ENCODE measurements at places on chromosomes 13 and 19. TPM values are rescaled to one million over a fixed set of nuclear protein-coding genes. Genes with fewer than 3 reads are reported as not detected.

Gene FXYD3
- 16.6 TPM for polyA plus RNA-seq

Gene PGLYRP2
- polyA plus RNA-seq, result not detected

Gene CEACAM8
- 0.32 TPM for polyA plus RNA-seq

Gene CTXN1
- 12.7 TPM for polyA plus RNA-seq

Gene PLK5
- polyA plus RNA-seq, result 0.14 TPM

Gene TTC9B
- 0.26 TPM for polyA plus RNA-seq

Gene ZNF417
- polyA plus RNA-seq, result 20.6 TPM

DNA sequence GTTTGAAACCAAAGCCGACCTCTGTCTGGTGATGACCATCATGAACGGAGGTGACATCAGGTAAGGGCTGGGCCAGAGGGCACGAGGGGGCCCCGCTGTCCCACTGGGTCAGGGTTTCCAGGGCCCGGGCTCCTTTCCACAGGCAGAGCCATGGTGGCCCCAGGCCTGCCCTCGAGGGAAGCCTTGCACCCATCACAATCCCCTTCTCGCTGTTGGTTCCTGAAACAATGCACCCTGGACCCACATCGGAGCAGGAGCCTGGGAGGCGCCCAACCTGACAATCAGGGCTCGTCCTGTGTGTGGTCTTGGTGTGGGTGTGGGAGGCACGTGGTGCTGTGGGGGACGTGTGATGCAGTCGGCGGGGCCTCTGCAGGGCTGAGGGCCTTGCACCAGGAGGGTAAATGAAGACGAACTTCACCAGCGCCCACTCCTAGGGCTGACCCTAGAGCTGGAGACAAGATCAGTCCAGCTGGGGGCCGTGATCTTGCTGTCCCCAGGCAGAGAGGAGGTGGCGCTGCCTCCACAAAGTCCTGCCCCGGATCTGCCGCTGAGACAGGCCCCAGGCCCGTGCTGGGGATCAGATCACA, 2.8 kb downstream of the GRK1 start:
- DNase-seq, result no peak

DNA sequence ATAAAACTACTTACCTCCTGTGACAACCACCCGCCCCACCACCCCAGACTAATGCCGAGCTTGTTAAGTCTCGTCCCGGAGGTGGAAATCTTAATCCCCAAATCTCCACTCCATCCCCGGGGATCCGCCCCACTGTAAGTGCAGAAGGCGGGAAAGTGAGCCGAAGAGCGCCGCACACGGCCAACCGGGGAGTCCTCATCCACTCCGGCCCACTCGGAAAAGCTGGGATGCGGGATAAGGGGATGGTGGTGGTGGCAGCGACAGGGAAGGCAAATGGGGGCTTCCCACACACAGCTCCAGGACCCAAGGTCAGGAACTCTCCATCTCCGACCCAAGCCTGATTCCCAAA, 621 bp downstream of the FBL start:
- DNase-seq, result no peak

DNA sequence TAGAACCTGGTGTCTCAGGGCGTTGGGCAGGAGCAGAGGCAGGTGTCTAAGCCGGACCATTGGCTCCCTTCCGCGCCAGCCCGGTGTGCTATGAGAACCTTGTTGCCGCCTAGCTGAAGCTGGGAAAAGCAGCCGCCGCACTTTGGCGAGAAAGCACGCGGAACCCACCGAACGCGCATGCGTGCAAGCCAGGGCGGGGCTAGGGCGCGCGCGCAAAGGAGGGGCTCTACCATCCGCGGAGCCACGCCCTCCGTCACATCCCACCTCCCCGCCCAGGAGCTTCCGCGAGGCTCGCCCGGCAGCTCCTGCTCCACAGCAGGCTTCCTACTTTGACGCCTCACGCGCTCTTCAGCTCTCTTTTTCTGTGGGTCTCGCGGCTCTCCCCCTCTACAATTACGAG, 51.3 kb downstream of the WDR87 start:
- DNase-seq, result peak; percentile 27

DNA sequence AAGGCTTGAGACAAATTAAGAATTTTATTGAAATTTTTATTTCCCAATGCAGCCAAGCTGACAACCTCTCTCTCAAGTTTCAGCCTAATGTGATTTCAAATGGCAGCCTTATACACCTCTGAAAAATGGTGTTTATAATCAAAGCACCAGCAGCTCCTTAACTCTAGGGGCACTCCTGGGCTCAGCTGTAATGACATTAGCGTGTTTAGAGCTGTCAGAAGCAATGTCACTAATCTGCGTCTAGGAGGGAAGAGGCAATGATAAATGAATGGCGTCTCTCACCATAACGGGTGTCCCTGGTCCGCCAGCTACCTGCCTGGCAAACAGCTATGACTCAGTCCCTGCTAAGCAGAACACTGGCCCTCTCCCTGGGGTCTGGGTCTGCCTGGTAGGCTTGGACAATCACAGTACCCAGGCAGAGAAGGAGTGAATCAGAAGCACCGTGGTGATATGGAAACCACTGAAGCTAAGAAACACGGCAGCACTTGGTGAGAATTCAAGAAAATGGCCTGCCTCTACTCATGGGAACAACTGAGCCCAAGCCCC, 131.8 kb upstream of the VSTM2B start:
- no peak for DNase-seq

- DNase-seq, result no peak
These were observed 14.7 kb downstream of the HCN2 start for GRCh38 chr19:604355-604754.

DNA sequence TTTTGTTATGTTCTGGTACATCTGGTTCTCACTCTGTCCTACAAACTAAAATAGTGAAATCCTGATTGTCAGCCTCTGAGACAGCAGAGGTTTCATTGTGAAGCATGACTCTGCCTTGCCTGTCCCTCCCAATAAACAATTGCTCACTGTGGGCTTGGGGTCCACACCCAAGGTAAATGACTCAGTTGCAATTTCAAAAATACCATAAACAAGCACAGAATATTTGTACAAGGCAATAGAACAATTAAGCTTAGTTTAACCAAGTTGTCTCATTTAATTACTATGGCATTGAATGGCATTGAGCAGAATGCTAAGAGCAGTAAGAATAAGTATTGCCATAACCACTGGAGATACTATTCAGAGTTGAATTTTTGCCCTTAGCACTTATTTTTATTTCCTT, 353.6 kb downstream of the SPRY2 start:
- DNase-seq, result no peak

GRCh38 chr13:75327135-75327510, 154.8 kb downstream of the TBC1D4 start:
- DNase-seq, result no peak

DNA sequence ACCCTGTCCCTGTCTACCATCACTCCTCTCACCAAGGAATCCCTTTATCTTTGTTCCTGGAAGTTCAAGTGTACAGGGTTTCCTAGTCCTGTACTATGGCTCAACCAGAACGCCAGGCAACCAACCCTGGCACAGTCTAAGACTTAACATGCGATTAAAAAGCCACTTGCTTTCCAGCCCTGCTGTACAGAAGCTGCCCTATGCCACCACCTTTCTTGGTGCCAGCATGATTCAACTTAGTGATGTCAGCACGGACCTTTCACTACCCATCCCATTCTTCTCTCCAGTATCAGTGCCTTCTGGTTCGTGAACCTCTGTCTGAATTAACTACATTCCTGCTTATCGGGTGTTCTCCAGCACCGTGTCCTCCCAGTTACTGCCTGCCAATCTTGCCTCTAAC, 151.1 kb downstream of the KLF12 start:
- DNase-seq, result no peak

DNA sequence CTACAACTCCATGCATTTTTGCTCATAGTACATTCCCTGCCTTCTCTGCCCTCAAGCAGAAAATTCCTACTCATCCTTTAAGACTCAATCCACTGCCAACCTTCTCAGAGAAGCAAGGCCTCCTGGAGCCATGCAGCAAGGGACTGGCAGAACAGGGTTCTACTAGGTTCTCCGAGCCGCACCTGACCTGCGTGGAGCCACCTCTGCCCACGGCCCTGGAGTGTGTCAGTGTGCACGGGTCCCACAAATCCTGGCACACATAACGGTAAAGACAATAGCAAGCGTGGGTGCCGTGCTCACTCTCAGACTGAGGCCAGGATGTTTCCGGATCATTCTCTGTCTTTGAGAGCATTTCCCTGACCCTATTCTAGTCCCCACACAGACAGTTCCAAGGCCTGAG, 30.0 kb downstream of the SOX1 start:
- no peak for DNase-seq
